Islet precursor cell (in vitro differentiated cells): ENCODE measurements at places on chromosomes 1 and 21.

- no peak for DNase-seq
These were observed 13.4 kb downstream of the RIT1 start for GRCh38 chr1:155897746-155898145.

DNA sequence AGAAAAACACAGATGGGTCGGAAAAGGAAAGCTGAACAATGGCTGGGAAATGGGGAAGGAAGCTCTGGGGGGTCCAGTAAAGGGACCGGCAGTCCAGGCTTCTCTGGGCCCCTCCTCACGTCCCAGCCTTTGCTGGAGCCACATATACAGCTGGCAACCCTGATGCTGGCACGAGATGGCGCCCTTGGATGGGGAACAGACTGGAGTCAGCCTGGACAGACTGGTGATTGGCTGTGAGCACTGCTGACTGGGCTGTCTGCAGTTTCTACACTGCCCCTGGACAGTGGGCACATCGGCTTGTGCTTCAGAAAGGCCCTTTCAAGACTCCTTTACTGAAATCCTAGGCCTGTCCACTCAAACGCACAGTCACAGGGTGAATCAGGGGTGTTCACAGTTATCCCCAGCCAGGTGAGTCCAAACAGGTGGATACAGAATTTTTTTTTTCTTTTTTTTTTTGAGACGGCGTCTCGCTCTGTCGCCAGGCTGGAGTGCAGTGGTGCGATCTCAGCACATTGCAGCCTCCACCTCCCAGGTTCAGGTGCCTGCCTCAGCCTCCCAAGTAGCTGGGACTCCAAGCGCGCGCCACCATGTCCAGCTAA lies 31.1 kb upstream of the ZBTB40 start:
- peak; percentile 94 for DNase-seq

DNA sequence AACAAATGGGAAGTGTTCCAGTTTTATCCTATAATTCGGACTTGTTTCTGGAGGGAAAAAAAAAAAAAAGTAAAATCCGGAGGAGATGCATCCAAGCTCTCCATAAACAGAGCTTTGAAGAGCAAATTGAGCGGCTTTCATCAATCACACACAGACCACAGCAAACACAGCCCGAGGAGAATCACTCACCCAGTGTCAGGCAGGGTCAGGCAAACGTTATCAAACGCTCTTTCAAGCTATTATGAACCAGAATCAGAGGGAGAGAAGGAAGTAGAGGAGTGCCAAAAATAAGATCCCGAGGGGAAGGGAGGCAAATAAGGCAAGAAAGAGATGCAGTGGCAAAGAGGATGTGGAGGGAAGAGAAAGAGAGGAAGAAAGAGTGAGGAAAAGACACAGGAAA lies 188.3 kb upstream of the CAMK1G start:
- peak; percentile 71 for DNase-seq

DNA sequence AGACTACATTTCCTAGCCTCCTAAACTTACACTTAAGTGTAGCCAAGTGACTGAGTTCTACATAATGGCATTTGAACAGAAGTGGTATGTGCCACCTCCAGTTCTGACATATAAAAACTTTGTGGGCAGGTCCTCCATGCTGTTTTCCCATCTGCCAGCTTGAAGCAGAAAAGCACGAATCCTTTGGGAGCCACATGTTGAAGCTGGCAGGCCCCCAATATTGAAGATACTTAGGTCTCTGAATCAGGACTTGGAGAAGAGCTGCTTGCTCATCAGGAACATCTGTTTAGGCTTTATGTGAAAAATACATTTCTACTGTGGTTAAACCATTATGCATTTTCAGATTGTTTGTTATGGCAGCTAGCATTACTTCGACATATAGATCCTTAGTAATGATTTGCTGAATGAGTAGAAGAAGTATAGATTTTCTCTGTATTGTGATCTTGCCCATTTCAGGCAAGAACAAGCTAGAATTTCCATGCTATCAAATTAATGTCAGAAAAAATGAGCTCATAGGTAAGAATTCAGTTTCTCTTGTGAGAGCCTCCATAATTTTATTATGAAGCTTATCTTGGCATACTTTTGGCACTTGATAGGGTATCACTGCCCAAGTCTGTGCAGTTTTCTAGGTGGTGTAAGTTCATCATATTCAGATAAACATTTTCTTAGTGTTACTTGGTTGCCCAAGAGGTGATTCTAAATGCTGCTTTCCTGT lies 68.4 kb downstream of the GDAP2 start:
- DNase-seq, result no peak

- DNase-seq, result no peak
These were observed 34.6 kb downstream of the TNR start for GRCh38 chr1:175708787-175709186.

- no peak for DNase-seq
These were observed 113.7 kb upstream of the PALMD start for GRCh38 chr1:99532276-99532580.

- DNase-seq, result no peak
These were observed 85.3 kb downstream of the LRRC8D start for GRCh38 chr1:89906088-89906487.

GRCh38 chr1:166182281-166182680 lies 15.5 kb upstream of the FAM78B start:
- DNase-seq, result no peak

GRCh38 chr1:201704439-201704792 lies 124.5 kb upstream of the IPO9 start:
- DNase-seq, result no peak

DNA sequence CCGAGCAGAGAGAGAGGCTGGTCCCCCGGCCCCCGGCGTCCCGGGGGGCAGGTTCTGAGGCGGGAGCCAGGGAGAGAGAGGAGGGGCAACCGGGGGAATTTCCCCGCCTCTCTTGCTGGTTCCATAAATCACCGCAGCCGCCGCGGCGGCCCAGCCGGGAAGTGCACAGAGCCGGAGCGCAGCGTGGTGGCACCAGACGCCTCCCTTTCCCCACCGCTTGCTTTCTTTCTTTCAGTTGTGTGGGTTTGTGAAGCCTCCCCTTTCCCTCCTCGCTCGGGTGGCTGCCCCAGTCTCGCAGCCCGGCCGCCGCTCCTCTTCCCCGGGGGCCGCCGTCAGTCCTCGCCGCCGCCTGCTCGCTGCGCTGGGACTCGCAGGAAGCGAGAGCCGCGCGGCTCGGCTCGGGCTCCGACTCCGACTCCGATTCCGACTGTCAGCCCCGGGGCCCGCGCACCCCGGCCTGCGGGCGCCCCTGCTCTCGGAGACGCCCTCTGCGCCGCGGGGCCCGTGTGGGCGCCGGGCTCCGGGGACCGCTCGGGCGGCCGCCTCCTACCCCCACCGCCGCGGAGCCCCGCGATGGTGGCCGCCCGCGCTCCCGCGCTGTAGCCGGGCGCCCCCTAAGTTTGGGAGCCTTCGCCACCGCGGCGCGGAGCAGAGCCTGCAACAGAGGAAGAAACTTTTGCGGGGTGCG lies at the start of gene CACHD1:
Gene CACHD1, plus strand, starts transcription at position 153 of the 688 bp plus-strand sequence. CDS start 616 bp downstream, outside the sequence.
- DNase-seq, result peak; percentile 90

- DNase-seq, result no peak
These were observed 283.8 kb downstream of the SDCCAG8 start for GRCh38 chr1:243539636-243540035.

- DNase-seq, result no peak
These were observed 29.0 kb downstream of the DUSP10 start for GRCh38 chr1:221712776-221713431.

DNA sequence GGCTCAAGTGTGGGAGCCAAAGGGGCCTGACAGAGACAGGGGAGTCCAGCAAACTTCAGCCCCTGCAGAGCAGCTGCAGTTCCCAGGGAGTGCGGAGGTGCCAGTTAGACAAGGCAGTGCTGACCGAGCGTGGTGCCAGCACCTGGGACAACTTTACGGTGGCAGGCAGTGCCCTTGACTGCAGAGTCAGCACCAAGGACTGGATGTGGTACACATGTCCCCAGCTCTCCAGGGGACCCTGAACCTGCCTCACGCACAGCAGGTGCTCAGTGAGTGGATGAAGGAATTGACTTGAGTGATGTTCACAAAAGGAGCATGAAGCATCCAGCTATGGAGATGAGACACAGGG lies 296.5 kb downstream of the SIPA1L2 start:
- no peak for DNase-seq

DNA sequence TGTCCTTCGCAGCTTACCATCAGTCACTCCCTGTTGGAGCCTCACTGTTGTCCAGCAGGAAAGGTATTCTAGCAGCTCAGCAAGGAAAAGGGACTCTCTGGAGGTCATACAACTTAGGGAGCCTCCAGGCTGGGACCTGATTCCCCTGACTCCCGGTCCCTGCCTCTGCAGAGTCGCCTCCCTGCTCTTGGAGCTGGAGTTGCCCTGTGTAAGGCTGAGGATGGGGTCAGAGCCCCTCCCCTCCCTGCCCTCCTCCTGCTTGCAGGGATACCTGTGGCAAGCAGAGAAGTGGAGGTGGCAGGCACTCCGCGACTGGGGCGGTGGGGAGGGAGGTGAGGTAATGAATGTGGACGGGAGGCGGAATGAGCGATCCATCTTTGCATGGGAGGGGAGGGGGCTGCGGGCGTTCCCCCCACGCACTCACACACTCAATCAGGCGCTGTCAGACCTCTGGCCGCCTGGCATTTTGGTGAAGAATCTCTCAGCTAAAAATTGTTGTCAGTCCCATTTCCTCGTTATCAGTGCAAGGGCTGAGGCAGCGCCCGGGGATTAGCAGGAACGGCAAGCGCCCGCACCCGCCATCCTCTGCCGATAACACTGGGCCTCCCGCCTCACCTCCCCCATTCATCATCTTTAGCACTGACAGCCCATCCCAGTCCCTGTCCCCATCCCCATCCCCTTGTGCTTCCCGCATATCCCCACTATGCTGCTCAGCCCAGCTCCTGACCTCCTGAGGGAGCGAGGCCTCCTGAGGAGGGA lies 64.3 kb downstream of the TMEM53 start:
- DNase-seq, result no peak

GRCh38 chr1:206439205-206439604 lies 31.1 kb upstream of the IKBKE start:
- DNase-seq, result no peak

DNA sequence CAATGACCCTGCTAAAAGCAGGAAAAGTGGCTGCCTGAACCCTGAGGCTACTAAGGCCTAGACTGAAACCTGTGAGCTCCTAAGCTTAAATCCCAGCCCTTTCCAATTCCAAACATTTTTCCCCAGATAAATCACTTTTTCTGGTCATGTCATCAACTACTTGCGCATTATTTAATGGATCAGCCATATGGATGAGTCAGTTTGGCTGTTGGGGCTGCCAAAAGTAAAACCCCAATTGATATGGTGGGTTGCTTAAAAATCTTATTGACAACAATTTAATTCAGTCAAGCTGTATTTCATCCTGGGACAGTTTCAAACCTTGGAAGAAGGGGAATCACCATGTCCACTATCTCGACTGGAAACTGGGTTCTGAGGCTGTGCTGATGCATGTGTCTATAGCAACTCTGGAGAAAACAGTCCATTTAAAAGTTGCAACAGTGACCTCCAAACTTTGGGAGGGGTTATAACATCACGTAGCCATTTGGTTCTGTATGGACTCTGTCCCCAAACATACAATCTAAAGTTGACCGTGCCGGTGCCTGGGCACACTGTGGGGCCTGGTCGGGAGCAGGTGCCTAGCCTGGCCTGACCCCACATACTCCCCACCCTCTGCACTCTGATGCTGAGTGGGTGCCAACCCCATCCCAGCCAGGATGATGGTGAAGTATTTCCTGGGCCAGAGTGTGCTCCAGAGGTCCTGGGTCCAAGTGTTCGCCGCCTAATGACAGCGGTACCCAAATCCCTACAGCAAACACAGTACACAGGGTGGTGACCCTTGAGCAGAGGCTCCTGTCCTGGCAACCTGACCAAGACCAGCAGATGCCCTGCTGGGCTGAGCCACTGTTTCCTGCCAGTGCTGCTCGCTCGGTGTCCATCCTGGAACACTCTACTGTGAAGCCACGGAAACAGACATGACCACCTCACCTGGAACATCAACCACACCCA lies 46.5 kb upstream of the LRRC52 start:
- no peak for DNase-seq

GRCh38 chr1:67576474-67576873 lies 108.5 kb upstream of the GADD45A start:
- DNase-seq, result no peak
